ENCODE measurements at places on chromosomes 13 and 19. TPM values are rescaled to one million over a fixed set of nuclear protein-coding genes. Genes with fewer than 3 reads are reported as not detected.

Gene SERPINE3
- 0.07 TPM for total RNA-seq

Gene GNG14
- not detected for total RNA-seq

Gene LAIR1
- total RNA-seq, result not detected

Gene LIM2
- not detected for total RNA-seq

Gene APC2
- 1.5 TPM for total RNA-seq

Gene RPL18A
- 2,148 TPM for total RNA-seq

Gene PCP2
- total RNA-seq, result 0.26 TPM
